ENCODE measurements at places on chromosomes 6 and 20.

GRCh38 chr20:41048461-41049301 lies 20.1 kb downstream of the TOP1 start:
- peak; percentile 54 for DNase-seq

DNA sequence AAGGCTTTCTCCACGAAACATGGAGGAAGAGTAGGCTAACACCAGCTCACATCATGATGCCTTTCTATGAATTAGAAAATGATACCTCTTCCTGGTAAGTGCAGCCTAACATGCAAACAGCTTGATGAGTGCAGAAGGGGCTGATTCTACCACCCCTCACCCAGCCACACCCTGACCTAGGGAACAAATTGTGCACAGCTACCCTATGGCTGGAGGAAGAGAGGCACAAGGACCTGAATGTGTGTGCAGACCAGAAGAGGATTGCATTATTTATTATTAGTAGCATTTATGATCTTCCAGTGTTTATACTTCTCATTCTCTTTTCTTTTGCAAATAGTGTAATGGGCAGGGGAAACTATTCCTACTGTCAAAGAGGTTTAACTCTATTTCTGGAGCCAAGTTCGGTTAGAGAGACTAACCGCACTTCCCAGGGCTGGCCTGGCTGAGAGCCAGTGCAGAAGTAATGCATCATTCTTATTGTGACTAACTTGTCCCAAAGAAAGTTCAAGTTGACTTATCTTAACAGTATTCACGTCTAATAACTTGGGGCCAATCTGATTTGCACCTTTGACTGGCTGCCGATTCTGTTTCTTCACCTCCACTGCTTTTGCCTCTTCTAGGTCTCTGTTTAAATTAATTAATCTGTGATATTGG lies 237.5 kb downstream of the CD83 start:
- DNase-seq: no peak

DNA sequence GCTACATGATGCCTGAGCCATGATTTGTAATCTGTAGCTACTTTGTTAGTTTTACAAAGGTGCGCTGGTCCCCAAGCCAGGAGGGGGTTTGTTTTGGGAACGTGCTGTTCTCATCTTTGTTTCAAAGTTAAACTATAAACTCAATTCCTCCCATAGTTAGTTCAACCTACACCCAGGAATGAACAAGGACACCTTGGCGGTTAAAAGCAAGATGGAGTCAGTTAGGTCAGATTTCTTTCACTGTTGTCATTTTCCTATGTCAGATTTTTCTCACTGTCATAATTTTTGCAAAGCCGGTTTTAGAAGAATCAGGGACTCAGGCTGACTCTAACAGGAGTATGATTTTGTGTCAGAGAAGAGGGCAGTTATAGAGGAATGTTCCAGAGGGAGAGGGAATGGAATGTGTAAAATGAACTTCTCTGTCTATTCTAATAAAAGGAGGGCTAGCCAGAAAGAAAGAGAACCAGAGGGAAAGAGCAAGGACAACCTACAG lies 2.3 kb upstream of the GMPR start:
- DNase-seq: no peak

GRCh38 chr20:22582386-22582963 lies 1.9 kb downstream of the FOXA2 start:
- DNase-seq: no peak

DNA sequence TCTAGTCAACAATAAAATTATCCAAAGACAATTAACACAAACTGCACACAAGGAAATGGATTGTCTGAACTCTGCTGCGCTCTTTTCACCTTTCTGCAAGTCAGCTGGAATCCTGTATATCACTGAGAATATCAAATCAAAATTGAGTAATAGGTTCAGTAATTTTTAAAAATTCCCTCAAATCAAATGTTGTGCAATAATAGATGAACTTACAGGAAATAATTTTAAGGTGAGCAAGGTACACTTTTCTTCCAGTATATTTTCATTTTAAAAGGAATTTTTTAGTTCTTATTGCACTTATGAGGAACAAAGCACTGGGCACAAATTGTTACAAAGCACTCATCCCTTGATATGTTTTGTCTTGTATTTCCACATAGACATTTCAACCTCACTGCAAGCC lies 1.2 kb downstream of the SAYSD1 start:
- DNase-seq: no peak

GRCh38 chr20:46945465-46945864 lies 50.8 kb downstream of the EYA2 start:
- no peak for DNase-seq

Data from CD4-positive, alpha-beta T cell treated with Interleukin-12 subunit alpha and Interleukin-12 subunit beta, for 1 hour (primary cell).